Activated CD8-positive, alpha-beta memory T cell treated with anti-CD3 and anti-CD28 coated beads, Interleukin-2, amount 50 U/mL, for 48 hours (primary cell): ENCODE measurements at places on chromosomes 7 and 10.
A peak's percentile ranks its signal among the peaks of the same experiment; 100 is the strongest.

DNA sequence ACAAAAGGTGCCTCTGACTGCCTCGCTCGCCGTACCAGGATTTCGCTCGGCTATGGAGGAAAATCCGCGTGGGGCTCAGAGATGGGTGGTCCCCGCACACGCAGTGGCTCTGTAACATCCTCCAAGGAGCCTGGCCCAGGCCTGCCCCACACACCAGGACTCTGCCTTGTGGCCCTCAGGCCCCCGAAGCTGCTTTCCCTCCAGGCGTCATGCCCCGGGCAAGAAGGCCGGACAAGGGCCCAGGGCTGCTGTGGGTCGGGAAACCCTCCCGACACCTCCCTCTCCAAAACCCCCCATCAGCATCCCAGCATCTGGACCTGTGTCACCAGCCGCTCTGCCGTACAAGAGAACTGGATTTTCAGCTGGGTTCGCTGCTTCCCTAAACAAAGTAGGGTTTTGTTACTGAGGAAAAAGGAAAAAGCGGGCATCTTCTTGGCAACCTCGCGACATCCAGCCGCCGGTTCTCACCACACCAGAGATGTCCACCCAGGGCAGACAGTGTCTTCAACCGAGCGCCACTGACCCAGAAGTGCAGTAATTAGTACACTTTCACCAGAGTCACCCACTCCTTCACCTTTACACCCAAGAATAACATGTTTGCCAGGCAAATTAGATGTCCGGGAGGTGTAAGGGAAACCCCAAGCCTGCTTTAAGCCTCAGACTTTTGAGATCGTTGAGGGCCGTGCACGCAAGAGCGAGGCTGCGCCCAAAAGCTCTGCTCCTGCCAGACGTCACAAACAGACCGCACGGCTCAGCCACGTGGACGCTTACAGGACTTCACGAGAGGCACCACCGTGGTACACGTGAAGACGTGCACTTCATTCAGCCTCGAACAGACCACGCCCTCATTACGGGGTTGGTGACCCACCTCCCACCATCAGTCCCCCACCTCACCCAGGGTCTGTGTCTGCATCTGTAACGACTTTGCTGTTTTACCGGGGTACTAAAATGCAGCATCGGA is 62.2 kb downstream of the DIP2C start:
- DNase-seq = no peak

DNA sequence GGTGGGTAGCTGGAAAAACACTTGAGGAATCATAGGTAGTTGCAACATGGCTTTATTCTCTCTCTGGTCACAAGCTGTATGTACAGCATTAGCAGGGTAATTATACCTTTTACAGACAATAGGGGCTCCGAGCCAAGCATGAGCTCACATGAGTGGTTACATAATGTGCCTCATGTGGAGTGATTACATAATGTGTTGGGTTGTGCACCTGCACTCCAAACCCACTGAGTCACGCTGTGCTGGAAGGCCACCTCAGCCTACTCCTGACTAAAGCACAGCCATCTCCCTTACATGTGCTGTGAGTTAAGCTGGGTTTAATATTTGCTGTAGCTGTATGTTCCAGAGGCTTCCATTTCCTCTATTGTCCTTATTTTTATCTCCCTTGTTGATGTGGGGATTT is 348.7 kb upstream of the SEMA3C start:
- DNase-seq = no peak

- DNase-seq = no peak
Observed at GRCh38 chr7:157372300-157373232, 35.8 kb downstream of the DNAJB6 start.

GRCh38 chr10:13776861-13777311 is 190.1 kb downstream of the PRPF18 start:
- DNase-seq = no peak

DNA sequence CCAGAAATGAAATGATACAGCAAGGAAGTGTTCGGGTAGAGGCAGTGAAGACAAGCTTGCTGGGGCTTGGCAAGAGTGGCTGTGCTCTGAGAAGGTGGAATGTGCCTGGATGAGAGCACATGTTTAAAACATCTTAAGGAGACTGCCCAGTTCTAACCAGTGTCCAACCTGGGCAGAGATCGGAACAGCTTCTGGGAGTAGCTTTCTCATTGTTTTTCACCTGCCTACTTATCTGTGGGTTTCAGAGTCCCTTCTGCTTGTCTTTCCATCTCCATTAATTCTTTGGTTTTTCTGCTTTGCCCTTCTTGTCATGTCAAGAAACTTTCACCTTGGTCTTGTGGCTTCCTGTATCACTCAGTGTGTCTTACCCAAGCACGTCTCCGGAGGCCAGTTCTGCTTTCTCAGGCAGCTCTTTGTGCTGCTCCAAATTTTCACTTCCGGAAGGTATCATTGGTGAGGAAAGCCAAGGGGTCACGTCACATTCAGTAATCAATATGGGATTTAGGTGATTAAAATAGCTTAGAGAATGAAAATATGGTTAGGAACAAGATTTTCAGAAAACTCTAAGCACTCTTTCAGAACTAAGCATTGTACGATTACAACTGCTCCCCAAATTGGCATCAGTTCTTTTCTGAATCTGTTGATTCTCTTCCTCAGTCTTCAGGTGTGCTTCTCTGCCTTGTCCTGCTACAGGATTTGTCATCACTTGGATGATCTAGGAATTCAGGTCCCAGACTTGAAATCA is 5.5 kb upstream of the LAMB4 start:
- no peak for DNase-seq

DNA sequence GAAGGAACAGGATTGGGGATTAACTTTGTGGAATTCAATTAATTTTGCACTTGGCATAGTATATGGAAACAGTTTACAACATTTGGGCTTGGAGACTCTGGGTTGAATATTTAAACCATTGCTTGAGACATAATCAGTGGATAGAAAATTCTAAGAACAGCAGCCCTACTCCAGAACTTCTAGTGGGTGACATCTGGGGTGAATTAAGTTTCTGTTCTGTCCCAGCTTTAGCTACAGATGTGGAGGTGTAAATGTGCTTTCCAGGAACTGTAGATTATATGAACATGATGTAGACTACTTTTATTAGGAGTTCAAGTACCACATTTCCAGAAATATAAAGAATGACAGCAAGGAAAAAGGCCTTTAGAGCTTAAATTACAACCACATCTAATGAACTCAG is 51.9 kb upstream of the SKAP2 start:
- no peak for DNase-seq

DNA sequence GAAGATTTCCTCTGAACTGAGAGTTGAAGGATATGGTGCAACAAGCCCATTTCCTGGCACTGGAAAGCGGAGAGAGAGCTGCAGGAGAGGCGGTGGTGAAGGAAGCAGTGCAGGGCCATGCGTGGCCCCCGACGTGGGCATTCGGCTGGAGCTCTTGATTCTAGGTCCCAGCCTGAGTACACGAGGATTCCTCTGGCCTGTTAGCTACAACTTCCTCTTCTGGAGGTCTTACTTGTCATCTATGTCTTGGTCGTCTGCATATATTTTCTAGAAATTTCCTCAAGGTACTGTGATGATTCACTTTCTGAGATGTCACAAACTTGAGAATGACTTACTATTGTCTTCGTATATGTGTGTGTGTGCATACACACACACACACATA is 59.2 kb upstream of the JAZF1 start:
- no peak for DNase-seq

- peak; percentile 67 for DNase-seq
Observed at GRCh38 chr7:101817471-101818286, at the start of gene CUX1. Gene CUX1, plus strand, starts transcription at chr7:101817626. Its CDS starts 14 bp downstream, at chr7:101817640.

DNA sequence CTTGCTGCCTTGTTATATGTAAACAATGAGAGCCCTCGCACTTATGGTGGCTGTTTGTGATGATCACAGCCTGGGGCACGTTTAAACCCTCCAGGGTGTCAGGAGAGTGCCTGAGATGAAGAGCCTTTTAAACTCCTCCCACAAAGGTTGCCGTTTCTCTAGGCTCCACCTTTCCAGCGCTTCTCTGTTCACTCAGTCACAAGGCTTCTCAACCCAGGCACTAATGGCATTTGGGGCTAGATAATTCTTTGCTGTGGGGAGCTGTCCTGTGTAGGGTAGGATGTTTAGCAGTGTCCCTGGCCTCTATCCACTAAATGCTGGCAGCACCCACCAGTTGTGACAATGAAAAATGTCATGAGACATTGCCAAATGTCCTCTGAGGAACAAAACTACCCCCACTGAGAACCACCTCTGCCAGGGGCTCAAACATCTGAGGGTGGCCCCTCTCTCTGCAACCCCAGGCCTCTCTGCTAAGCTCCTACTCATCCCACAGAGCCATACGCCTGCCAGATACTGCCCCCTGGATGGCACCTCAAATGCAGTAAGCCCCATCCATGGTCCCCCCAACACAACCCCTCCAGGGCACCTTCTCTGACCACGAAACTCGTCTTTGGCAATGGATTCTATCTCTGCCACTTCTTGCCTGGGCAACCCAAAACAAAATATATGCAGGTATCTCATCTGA is 144.3 kb upstream of the ZMIZ1 start:
- DNase-seq = no peak

DNA sequence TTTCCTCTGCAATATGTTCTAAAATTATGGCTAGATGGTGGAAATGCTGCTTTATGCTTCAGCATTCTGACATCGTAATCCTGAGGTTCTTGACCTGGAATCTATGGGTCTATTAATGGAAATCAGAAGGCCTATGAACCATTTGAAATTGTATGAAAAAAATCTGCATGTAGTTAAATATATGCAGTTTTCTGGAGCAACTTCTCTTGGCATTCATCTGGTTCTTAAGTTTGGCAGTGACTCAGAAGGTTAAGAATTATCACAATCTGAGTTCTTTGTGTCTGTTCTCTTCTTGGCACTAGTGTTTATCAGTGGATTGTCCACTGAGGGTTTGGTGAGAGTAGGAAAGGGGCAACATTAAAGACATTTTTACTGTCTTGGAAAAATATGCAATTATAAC is 71.1 kb upstream of the FZD1 start:
- no peak for DNase-seq

DNA sequence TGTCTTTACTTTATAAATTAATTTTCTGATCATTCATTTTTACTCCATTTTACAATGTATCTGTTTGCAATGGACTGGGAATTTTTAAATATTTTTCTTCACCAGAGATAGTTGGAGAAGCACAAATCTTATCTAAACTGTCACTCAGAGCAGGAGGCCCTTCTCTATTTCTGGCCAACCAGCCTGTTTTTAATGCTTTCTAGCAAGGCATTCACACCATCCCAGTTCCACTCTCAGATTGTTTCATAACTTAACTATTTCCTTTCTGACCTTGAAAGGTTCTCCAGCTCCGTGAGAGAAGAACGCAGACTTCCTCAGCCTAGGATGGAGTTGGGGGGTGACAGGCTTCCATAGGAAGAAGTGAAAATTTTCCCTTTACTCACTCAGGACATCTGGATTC is 155.8 kb downstream of the SKIDA1 start:
- no peak for DNase-seq

- peak; percentile 64 for DNase-seq
Observed at GRCh38 chr10:74585231-74586087, 240.9 kb upstream of the KAT6B start.

GRCh38 chr10:20958764-20959163 is 61.7 kb upstream of the NEBL start:
- no peak for DNase-seq

GRCh38 chr10:95791425-95791979 is 35.5 kb downstream of the ENTPD1 start:
- no peak for DNase-seq

DNA sequence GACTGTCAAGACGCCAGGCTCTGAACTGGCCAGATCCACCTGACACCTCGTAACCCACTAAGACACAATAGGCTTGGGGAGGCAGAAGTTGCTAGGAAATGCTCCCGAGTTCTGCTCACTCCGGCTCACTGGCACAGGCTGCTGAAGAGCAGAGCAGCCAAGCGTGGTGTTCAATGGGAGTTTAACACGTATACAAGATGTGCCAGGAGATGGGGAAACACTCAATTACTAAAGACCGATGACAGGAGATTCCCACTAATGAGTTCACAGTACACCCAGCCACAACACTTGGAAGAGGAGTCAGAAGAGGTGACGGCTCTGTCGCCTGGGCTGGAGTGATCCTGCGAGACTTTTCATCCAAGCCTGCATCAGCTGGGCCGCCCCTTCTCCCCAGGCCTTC is 303.4 kb downstream of the GFRA1 start:
- no peak for DNase-seq

DNA sequence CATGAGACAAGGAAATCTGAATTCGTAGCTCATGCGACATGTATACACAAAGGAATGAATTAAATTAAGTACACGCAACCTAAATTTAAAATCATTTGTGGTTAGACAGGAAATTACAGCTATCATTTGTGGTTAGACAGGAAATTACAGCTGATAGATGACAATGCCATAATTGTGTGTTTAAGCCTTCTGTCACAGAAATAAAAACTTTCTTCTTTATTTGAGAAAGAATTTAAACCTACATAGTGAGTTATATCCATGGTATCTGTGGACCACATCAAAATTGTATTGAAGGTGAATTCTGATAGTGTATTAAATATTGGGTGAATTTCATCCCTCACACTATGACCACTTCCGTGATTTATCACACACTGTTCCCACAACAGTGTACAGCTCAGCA is 362.9 kb downstream of the MAGI2 start:
- DNase-seq = no peak

GRCh38 chr7:120274482-120274881 is 1.5 kb downstream of the KCND2 start:
- DNase-seq = no peak

DNA sequence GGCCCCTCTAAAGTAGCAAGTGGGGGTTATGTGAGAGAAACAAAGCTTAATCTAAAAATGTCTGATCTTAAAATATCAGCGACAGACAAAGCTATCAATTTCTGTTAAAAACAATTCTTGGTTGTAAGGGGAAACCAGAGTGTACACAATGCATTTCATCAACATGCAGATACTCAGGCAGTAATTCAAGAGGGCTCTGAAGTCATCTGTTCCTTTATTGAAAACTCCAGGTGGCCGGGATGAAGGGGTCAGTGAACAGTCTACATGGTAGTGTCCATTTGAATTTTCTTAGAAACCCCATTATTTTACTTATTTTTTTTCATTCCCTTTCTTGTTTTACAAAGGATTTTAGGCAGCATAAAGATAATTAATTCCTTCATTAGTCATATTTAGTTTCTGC is 36.7 kb upstream of the BTBD16 start:
- DNase-seq = no peak

- DNase-seq = no peak
Observed at GRCh38 chr7:24881623-24882022, 98.4 kb downstream of the OSBPL3 start.

- DNase-seq = no peak
Observed at GRCh38 chr7:33961948-33962347, 56.6 kb downstream of the BMPER start.

DNA sequence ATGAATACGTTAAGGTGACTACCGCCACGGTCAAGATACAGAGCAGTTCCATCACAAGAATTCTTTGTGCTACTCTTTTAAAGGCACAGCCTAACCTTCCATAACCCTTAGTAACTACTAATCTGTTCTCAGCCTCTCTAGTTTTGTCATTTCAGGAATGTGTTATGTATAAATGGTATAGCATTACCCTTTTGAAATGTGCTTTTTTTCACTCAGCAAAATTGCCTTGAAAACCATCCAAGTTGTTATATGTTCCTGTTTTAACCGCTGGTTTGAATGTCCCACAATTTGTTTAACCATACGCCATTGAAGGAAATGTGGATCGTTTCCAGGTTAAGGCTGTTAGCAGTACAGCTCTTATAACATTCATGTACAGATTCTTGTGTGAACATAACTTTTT is 32.0 kb downstream of the WAC start:
- DNase-seq = no peak

- DNase-seq = no peak
Observed at GRCh38 chr10:34861293-34862021, 46.4 kb upstream of the PARD3 start.

- no peak for DNase-seq
Observed at GRCh38 chr7:41045556-41046123, 657.2 kb downstream of the INHBA start.
